ENCODE measurements at places on chromosomes 5 and 9.

DNA sequence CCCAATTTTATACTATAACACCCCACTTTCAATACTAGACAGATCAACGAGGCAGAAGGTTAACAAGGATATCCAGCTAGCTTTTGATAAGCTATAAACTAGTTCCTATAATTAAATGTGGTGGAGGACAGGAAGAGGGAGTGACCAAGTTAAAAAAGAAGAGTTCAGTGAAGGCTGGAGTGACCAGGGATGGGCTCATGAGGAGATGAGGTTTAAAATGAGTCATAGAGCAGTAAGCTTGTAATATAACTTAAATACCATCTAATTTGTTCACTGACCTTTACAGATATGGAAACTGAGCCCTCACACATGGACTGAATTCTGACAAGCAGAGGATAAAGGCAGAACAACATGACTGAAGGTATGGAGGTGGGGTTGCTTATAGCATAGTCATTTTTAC is 284.5 kb downstream of the SPATA31D1 start:
- no peak for DNase-seq

- no peak for DNase-seq
These were observed 52.5 kb upstream of the IL7R start for GRCh38 chr5:35804201-35804653.

GRCh38 chr5:139692148-139692547 is 44.0 kb downstream of the CXXC5 start:
- DNase-seq, result no peak

- no peak for DNase-seq
These were observed 68.6 kb downstream of the MAPKAP1 start for GRCh38 chr9:125638239-125639045.

DNA sequence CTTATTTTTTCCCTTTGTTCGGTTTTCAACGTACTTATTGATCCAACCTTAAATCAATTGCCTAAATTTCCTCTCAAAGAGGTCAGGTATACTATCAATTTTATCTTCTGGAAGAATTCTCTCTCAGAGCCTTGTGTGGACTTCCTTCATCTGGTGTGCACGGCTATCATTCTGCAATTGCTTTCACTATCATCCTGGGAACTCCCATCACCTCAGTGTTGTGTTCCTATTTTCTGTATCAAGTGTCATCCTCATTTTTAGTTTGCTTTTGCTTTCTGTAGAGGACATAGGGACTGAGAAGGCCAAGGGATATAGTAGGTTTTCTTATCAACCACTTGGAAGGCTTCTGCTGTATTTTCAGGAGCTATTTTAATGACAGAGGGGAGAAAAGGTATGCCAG is 11.3 kb downstream of the STOM start:
- DNase-seq, result no peak

DNA sequence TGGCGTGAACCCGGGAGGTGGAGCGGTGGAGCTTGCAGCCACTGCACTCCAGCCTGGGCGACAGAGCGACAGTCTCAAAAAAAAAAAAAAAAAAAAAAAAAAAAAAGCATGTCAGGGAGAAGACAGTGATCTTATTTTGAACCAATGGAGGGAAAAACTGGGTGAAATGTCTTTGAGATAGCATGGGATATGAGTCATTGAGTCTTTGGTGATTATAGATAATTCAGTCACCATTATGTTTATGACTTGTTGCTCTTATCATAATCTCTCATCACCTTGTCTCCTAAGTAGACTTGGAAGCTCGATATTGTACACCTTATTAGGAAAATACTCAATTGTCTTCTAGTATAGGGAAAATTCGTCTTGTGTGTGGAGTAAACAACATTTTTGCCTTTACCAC is 55.1 kb upstream of the KDM4C start:
- DNase-seq, result no peak

- no peak for DNase-seq
These were observed 197.4 kb upstream of the IL12B start for GRCh38 chr5:159527546-159528254.

DNA sequence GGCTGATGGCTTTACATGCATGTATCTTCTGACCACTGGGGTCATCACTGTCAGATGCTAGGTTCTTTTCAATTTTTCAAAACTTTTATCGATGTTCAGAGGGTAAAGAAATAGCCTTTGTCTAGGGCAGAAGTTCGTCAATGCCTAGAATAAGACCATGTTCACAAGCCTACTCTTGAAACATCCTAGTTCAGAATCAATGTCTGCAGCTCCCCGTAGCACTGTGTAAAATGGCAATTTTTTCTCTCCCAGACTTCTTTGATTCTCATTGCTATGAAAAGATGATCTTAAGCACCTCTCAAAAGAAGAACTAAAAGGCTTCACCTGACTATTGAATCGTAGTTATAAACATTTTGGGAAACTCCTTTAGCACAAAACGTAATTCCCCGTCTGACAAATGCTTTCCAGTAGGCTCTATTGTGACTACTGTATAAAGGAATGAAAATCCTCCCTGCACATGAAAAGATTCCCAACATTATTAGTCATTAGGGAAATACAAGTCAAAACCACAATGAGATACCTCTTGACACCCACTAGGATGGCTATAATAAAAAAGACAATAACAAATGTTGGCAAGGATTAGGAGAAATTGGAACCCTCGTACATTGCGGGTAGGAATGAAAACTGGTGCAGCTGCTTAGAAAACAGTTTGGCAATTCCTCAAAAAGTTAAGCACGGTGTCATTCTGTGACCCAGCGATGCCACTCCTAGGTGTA is 263.5 kb downstream of the ARHGAP26 start:
- no peak for DNase-seq

DNA sequence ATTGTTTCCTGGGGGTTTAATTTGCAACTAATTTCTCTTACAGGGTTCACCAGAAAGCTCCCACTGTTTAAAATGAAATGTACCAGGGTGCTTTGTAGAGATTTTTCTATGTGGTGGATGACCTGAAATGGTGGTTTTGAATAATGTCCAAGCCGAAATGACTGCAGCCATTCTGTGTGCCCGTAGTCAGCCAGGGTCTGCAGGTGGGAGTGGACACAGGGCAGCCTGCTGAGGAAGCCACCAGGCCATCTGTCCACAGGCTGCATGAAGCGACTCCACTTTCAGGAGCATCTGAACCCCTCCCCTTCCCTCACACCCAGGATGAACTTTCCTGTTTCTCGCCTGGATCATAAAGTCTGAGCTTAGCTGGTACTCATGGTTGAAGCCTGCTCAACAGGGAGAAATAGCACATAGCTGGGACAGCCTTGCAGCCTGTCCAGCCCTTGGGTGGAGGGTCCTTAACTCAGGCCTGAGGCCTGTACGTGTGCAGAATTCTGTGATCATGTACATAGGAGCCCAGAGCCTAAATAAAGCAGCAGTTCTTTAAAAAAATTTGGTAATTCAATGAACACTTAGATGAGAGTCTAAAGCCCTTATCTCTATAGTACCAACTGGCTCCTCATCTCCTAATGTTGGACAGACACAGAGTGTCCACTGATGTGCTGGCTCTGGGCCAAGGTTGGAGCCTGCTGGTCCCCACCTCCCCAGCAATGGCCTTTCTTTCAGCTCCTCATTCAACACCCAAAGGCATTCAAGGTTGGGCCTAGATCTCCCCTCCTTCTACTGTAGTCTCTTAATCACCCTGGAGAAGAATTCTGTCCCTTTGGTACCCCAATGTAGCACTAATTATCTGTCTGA is 72.8 kb downstream of the SHB start:
- no peak for DNase-seq

- DNase-seq, result peak; percentile 58
These were observed 196.5 kb upstream of the TBCA start for GRCh38 chr5:77972469-77973252.

GRCh38 chr9:38435521-38435920 is 11.3 kb upstream of the IGFBPL1 start:
- no peak for DNase-seq

DNA sequence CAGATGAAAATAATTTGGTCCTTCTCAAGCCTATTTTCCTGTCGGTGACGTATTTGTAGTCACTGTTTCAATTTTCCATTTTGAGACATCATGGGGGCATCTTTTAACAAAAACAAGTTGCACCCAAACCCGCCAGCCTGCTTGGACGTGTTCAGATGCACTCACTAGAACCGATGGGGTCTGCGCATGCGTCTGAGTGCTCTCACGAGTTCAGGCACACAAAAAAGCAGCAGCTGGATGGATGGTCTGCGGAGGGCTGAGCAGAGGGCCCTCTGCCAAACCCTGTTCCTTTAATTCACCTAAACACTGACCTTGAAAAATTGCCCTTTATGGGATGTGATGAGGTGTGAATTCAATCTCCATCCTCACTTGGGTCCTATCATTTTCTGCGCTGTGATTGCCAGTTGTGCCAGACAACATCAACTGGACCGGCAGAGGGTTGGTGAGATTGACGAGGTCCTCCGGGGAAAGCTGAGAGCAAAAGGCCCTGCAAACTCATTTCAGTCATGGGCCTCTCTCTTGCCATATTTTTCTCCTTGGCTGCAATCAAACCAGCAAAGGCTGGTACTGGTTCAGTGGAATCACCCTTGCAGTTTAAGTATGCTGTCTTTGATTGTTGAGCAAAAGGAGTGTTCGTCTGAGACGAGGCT is 251.9 kb downstream of the NFIB start:
- DNase-seq, result no peak
